Naive thymus-derived CD4-positive, alpha-beta T cell (primary cell): ENCODE measurements at places on chromosomes 6 and 20.

DNA sequence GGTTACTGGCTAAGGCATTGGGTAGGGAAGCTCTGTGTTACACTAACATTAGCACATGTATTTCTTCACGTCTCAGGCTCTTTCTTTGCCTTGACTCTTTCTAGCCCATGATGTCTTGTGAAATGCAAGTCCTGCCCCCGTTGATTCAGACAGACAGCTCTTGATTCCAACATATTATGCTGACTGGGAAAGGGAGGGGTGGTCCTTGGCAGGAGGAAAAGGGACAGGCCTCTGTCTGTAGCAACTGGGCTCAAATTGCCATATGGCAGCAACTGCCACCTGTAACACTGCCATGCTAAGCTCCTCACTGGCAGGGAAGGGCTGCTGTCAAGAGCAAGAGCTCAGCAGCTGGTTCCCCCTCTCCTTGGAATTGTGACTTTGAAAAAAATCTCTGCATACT lies 5.7 kb upstream of the KCNK15 start:
- DNase-seq = no peak

DNA sequence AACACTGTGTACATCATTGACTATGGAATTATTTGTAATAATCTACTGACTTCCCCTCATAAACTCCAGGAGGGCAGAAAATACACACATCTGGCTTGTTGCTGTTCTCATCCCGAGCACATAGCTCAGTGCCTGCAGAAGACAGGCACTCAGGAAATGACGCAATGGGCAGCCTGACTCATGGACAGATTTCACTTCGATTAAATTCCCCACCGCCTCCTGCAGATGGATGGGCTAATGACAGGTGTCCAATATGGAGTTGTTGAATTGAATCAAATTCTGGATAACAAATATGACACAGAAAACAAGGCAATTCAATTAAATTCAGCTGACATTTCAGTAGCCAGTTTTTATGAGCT lies 9.1 kb downstream of the ANKRD60 start:
- no peak for DNase-seq

GRCh38 chr20:51153867-51154707 lies 131.2 kb upstream of the KCNG1 start:
- no peak for DNase-seq

DNA sequence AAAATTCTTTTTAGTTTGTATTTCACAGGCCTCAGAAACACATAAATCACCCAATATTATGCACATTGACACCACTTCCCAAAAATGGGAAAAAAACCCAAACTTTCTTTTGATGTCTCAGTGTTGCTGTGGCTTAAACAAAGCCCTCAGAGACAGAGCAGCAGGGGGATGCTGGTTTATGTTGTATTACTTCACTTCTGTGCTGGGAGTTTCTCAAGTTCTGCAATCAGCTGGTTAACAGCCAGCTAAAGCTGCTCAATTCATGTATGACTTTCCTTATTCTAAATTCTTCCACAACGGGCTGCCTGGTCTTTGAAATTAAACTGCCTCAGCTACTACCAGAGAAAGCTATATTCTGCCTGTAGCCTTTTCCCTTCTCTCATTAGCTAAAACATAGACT lies 5.6 kb downstream of the FILIP1 start:
- no peak for DNase-seq

- DNase-seq = no peak
Observed at GRCh38 chr20:35014537-35014936, 58.9 kb downstream of the MYH7B start.

DNA sequence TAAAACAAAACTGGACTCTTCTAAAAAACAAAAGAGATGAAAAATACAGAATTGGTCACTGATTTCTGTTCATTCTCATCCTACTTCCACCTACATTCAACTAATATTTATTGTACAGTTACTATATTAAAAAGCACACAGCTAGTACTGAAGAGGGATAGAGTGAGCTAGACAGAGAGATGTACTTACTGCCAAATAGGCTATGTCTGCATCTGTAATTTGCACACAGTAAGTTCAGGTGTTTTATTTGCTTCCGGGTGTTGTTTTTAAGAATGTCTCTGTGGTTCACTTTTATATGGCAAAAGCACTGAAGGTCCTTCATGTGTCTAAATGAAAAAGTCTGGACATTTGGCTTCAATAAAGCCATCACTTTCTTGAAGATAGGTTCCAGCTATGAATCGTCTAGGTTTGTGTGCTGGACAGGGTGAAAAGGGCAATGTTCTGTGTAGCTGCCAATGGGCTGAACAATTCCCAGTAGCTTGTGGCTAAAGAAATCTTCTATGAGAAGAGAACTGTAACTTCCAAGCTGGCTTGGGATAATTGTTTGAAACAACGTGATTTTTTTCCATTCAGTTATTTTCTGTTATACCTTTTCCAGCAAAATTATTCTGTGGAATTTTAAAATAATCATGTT lies 47.3 kb downstream of the EPB41L2 start:
- no peak for DNase-seq

- DNase-seq = no peak
Observed at GRCh38 chr6:11294228-11294627, 61.8 kb upstream of the NEDD9 start.

GRCh38 chr6:87701344-87701675 lies 723 bp downstream of the AKIRIN2 start:
- DNase-seq = peak; percentile 14

DNA sequence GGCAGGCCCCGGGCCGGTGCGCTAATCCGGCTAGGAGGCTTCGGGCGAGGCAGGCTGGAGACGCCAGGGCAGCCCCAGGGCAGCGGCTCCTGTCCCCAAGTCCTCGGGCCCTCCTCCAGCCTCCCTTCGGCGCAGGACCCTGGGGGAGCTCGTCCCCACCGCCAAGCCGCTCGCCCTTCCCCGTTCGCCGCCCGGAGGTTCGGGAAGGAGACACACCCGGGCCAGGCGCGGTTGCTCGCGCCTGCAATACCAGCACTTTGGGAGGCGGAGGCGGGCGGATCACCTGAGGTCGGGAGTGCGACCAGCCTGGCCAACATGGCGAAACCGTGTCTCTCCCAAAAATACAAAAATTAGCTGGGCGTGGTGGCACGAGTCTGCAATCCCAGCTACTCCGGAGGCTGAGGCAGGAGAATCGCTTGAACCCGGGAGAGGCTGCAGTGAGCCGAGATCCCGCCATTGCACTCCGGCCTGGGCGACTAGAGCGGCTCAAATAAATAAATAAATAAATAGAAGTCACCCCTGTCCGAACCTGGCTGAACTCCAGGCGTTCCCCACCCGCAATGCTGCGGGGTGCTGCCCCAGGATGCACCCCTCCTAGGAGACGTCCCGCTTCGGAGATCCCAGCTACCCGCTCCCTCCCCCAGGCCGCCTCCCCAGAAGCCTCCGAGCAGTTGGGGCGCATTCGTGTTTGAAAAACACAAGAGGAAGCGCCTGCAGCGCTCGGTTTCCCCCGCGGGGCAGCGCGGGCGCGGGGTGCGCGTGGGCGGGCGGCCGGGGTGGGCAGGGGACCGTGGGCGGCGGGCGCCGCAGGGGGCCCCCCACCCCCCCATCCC lies 27.5 kb downstream of the SERPINB9 start:
- DNase-seq = peak; percentile 60

DNA sequence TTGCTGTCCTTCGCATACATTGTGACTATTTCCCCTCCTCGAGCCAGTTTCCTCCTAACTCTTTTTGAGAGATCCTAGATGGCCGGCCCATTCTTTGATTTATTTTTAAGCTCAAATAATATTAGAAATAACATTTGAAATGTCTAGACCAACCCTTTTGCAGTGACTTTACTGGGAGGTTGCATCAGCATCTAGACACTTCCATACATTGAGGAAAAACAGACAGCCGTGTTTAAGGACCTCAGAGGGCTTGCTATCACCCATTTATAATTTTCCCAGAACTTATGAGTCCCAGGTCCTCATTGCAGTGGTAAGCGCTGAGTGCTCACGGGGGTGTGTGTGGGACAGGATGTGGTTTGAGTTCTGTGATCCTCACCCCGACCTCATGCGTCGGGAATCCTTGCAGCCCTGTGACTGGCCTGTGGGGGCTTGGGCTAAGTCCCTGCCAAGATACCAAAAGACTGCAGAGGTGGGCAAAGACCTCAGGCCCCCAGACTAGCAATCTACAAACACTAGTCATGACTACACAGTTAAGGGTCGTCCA lies at the start of gene GPX5:
Gene GPX5, plus strand, starts transcription at position 386 of the 544 bp plus-strand sequence. Its CDS starts 133 bp downstream, at position 519.
- DNase-seq = peak; percentile 37

DNA sequence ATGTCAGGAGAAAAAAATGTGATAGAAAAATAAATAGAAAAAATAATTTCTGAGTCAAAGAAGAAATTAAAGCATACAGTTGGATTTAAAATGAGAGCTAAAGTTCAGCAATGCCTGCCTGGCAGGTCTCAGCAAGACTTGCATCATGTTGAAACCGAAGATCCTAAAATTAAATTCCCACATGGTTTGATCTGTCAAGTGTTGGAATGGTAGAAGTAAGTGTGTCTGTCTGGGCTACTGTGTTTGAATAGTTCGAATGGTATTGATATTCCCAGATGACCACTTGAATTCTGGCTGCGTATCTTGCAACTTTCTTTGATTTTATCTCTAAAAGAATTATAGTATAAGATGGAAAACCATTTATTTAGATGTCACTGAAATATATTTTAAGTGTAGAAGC lies 1349.6 kb downstream of the EPHA7 start:
- no peak for DNase-seq

- DNase-seq = no peak
Observed at GRCh38 chr6:7468382-7469081, 72.9 kb upstream of the DSP start.

DNA sequence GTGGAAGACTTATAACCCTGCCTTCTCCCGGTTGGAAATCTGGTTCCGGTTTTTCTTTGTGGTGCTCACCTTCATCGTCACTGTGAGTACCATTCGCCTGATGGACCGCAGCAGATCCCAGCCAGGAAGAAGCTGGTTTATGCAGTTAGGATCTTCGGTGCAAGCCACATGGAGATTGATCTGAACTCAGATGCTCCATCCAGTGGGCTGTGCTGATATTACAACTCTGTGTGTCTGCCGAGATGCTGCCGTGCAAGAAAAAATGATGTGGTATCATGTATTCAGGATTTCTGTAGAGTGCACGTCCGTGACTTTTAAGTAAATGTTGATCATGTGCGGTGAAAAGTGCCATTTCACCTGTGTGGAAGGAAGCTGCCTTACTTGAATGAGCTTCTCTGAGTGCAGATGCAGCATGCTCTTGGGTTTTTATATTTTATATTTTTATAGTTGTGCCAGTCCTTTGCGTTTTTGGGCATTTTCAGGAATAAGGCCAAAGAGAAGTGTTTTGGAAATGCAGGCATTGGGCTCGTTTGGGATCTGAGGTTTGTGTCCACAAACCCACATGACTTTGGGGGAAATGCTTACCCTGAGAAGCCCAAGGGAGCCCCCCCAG lies 39.2 kb downstream of the DYNLT1 start:
- DNase-seq = peak; percentile 45

DNA sequence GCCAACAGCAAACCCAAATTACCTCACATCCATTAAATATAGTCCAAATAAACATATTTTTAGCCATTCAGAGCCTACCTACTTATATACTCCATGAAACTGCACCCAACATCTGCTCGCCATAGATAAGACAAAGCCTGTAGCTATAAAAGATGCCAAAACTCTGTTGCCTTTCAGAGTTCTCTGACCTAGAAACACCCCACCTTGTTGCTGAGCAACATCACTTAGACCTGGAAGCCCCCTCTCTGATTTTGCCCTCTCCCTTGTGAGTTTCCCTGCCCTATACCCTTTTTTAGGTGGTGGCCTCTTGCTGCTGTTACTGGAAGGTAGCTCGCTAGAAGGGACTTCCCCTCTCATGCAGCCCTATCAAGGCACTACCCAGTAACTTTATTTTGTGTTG lies 27.7 kb upstream of the FBXL4 start:
- DNase-seq = no peak

DNA sequence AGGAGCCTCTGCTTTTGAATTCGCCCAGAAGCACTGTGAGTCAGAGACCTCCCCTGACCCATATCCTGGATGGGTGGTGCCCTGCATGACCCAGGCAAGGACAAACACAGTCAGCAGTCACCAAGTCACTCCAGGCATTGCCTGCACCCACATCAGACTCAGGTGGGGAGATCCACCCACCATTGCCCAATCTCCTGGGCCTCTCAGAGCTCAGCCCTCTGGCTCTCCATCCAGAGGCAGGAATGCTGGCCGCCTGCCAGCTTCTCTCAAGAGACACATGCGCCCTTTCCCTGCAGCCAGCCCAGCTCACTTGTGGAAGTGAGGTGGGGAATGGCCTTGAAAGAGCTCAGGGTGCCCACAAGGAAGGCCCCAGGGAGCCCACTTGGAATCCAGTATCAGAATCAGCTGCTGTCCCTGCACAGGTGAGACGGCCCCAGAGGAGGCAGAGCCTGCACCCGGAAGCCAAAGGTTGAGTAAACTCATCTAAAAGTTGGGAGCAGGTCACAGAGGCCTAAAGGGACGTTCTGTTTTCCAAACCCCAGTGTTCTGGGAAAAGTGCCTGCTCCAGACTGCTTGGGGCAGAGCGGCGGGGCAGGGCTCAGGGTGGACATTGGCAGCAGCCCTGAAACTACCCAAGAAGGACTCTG lies 129.8 kb downstream of the PREX1 start:
- DNase-seq = no peak

DNA sequence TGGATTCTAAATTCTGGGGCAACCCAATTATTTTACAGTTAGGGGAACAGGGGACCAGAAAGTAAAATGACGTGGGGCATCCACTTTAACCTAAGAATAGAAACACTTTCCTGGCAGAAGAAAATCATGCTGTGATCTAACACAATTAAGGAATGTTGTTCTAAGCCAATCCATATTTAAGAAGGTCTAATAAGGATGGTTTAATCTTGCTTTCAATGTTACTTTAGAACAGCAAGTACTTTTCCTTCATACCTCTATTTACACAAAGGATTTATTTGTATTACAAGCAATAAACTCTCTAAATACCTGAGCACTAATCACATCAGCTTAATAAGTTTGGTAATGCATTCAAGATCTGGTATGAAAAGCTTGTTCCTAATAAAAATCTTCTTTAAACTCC lies 32.4 kb downstream of the SLC2A12 start:
- DNase-seq = no peak

- no peak for DNase-seq
Observed at GRCh38 chr6:92559611-92560010, 859.7 kb downstream of the EPHA7 start.

- no peak for DNase-seq
Observed at GRCh38 chr20:58251979-58252591, 23.6 kb upstream of the ANKRD60 start.

DNA sequence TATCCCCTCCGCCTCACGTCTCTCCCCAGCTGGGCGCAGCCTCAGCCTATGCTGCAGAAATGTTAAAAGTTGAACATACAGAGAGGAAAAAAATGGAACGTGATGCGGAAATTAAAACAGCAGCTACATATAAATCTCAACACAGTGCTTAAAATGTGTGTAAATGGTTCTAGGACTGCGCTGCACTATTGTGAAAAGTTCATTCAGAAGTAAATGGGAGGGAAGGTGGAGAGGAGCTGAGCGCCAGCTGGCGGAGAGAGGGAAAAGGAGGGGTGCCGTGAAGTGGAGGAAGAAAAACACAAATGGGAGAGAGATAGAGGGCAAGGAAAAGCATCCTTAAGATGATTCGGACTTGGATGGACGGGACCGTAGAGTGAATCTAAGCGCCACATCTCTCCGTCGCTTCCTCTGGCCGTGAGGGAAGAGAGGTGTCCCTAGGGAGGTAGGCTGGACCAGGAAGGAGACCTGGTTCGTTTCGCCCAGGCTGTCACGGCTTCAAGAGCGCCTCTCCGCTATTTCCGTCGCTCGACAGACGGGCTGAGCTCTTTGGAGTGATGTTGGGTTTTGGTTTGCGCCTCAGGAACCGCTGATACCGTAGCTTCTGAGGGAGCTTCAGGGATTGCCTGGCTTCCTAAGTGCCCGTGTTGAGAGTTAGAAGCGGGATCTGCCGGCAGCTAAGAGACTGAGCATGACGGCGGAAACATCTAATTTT lies 113.7 kb downstream of the TRIM27 start:
- no peak for DNase-seq

GRCh38 chr6:129957941-129958898 lies 60.2 kb upstream of the L3MBTL3 start:
- DNase-seq = no peak
